NCI-H2081 treated with DMSO at 0.1 percent for 48 hours (cell line): ENCODE measurements at places on chromosomes 12 and 14.

DNA sequence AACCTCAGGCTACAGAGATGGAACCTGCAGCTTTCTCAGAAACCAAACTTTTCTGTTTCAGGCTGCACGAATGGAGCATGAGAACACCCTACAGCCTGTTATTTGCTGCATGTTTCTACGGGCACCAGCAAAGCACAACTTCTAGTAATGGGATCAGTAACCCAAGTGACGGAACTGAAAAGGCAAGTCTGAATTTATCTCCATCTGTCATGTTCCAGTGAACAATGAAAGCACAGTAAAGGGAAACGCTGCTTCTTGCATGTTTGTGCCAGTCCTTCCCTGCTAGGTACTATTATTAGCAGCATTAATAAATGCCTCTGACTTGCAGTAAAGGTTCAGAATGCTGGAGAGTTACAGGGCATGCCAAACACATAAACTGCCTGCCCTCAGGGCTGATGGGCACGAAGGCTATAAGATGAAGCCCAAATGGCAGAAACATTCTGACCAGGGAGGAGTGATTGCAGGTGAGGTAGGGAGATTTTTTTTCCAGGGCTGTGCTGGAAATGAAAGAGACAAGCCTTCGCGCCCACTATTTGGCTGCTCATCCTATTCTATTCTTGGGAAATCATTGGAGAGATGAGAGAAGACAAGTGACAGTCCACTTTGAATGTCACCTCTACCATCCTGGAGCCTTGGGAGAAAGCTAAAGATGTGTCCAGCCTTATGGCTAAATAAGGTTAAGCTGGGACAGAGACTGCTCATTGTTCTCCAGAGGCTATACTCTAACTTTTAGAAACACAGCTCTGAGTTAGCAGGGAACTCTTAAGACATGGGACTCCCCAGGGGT, 100.4 kb upstream of the PLXNC1 start:
- no peak for DNase-seq

- no peak for DNase-seq
These were observed 28.1 kb downstream of the TMEM121 start for GRCh38 chr14:105554523-105554922.

GRCh38 chr12:13073173-13073572, 29.0 kb downstream of the FAM234B start:
- no peak for DNase-seq

- no peak for DNase-seq
These were observed 42.1 kb downstream of the KRT80 start for GRCh38 chr12:52149651-52150241.

GRCh38 chr14:42715316-42715715, 1108.6 kb downstream of the LRFN5 start:
- DNase-seq = no peak

- no peak for DNase-seq
These were observed 1.7 kb downstream of the C1QL4 start for GRCh38 chr12:49335118-49335954.

DNA sequence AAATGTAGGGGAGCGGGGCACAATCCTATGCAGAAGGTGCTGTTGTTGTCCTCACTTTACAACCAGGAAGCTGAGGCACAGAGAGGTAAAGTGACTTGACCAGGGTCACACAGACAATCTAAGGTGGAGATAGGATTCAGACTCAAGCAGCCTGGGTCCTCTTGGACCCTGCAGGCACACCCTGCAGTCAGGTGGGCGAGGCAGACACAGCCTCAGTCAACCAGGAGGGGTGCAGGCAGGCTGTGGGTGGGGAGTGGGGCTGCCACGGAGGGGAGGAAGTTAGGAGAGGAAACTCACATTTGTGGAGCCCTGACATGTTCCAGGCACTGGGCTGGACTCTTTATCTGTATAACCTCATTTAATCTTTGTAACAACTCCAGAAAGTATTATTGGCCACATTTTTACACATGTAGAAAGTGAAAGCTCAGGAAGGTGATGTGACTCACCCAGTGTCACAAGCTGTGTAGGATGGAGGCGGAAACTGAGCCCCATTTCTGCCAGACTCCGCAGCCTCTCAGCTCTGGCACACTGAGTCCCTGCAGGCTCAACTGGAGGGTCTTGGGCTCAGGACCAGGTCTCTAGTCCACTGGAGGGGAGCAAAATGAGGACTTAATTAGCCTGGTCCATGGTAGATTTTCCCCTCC, 24.9 kb upstream of the CHGA start:
- no peak for DNase-seq

DNA sequence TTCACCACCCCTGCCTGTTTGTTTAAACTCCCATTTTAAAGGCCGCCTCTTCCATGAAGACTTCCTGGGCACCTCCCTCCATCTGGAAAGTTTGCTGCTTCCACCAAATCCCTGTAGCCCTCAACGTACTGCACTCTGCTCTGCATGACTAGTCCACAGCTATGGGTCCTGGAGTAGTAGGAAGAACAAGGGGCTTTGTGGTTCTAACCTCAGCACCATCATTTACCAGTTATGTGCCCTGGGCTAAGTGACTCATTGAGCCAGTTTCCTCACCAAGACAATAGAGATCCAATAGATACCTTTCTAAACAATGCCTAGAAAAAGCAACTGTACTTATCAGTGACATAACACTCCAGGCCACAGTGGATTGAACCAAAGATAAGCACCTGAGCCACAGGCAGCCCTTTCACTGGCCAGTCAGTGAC, 8.5 kb upstream of the LTBP2 start:
- no peak for DNase-seq

DNA sequence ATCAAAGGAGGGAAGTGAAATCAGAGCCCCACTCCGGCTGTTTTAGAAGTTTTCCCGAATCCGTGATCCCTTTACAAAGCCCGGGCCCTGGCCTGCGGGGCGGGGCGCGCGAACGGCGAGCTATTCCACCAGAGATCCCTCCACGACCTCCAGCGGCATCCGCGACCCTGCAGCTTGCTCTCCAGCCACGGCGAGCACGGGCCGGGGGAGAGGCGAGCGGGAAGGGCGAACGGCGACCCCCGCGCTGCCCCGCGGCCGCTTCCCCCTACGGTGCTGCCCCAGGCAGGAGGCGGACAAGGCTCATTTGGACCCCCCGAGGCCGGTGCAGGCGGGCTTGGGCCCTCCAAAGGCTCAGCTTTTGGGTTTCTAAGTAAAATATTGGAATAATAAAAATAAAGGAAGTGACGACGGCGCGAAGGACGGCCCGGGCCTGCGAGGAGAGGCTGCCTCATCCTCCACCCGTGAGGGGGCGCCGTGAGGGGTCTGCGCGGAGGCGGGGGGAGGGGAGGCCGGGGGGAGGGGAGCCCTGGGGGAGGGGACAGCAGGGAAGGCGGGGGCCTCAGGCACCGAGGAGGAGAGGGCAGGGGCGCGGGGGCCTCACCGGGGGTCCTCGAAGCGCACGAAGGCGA, 613 bp downstream of the SRSF9 start:
- DNase-seq = no peak

- DNase-seq = no peak
These were observed 52.4 kb downstream of the MON2 start for GRCh38 chr12:62519043-62519442.

DNA sequence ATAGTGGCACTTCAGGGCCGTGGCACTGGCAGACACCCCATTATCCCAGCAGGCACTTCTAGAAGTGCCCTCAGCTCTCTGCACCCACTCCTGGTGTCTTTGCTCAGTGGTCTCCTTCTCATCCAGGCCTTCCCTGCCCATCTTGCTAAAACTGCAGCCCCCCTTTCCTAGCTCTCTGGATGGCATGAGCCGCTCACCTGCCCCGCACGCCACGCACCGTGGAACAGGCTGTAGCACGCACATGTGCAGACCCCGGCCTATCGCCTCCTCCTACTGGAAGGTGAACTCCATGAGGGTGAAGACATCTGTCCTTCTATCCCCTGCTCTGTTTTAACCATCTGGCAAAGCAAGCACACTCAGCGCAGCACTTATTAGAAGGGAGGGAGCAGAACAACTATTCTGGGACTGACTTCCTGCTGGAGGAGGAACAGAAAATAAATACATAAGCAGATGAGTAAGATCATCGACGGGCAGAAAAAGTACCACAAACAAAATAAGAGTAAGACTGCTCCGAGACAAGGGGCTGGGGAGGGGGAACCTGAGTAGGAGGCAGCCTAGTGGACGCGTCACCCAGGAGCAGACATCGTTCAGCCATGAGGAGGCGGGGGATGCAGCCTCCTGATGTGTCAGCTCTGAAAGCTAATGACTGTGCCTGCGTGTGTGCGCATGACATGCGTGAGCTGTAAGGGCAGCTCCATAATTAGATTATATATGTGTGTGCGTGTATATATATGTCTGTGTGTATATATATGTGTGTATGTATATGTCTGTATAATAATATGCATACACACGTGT, 7.8 kb upstream of the FZD10 start:
- no peak for DNase-seq

- no peak for DNase-seq
These were observed 29.0 kb upstream of the C12orf50 start for GRCh38 chr12:88057994-88058718.

DNA sequence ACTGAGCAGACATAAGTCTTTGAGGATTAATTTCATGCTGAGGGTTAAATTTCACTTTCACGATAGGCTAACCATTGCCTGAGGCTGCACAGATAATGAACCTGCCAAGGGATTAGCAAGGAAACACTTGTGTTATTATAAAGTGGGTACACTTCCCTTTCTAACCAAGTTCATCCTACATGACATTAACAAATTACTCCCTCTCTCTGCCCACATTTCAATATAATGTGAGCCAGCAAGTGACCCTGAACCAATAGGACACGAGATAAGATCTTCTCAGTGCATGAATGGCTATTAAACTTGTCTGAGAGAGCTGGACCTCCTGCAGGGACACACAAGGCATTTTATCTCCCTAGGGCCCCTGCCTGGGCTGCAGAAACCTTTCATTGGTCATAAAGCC, 173.5 kb downstream of the PAX9 start:
- no peak for DNase-seq

- no peak for DNase-seq
These were observed 26.9 kb downstream of the BATF start for GRCh38 chr14:75549169-75549568.

- no peak for DNase-seq
These were observed 127.9 kb upstream of the TMEM132D start for GRCh38 chr12:130031571-130032189.
